ENCODE measurements at places on chromosomes 1 and 21.

DNA sequence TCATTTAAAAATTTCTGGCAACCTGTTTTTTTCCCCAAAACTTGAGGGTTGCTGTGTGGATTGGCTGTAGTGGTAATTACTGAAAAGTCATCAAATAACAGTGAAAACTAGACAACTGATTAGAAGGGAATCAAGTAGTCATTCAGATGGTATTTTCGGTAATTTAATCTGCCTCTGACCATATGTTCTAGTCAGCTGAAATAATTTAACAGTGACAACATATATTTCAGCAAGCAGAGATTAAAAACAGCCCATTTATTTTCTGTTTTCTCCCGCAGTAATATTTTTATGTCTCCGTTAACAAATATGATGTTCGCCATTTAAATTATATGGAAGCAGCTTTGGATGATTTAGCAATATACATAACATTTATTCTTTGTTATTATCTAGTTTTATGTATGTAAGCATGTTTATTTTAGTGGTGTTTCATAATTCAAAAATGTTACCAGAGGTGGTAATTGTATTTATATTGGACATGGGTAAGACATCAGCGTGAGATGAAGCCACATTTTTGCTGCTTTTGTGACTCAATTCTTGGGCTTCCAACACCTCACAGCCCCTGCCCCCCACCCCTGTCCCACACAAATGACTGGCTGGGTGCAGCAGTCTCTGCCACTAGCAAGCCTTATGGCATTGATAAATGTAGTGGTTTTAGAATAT, 104.4 kb downstream of the GALNT2 start:
- DNase-seq = no peak

DNA sequence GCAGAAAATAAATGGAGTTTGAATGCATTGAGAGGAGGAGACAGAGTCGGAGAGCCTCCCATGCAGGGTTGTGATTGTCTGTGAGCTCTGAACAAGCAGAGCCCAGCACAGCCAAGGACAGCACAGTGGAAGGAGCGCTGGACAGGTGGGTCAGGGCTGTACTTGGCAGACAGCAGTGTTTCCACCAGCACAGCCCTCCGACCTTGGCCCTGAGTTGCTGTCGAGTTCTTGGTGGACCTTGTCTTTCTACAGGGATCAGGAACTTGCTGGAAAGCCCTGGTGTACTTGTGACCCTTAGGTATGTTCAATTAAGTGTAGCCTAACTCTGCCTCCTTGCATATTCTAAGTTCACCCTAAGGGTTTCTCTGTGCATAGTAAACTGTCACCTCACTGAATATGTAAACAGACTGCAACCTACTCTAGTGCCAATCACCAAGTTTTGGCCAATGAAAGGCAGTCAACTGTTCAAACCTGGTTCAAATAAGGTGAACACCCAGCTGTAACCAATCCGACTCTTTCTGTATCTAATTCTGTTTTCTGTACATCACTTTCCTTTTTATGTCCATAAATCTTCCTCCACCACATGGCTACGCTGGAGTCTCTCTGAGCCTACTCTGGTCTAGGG, 86.6 kb upstream of the SLC25A33 start:
- DNase-seq = no peak

GRCh38 chr1:19704247-19705113, 39.8 kb downstream of the HTR6 start:
- no peak for DNase-seq

DNA sequence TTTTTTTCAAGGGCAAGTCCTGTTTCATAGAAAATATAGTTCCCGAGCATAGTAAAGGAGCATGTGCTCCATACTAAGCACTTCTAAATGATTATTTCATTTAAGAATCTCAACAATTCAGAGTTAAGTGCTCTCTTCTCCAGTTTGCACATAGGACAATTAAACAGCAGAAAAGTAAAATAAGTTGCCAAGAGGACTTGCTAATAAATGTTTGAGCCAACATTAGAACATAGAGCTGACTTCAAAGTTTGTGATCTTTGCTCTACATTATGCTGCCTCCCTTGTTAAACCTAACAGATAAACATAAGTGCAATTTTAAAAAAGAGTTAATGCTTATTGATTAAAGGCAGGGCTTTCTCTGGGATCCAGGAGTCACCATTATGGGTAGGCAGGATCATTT, 23.8 kb upstream of the RAP1A start:
- no peak for DNase-seq

GRCh38 chr21:37647781-37648180, 268.5 kb downstream of the KCNJ6 start:
- no peak for DNase-seq

DNA sequence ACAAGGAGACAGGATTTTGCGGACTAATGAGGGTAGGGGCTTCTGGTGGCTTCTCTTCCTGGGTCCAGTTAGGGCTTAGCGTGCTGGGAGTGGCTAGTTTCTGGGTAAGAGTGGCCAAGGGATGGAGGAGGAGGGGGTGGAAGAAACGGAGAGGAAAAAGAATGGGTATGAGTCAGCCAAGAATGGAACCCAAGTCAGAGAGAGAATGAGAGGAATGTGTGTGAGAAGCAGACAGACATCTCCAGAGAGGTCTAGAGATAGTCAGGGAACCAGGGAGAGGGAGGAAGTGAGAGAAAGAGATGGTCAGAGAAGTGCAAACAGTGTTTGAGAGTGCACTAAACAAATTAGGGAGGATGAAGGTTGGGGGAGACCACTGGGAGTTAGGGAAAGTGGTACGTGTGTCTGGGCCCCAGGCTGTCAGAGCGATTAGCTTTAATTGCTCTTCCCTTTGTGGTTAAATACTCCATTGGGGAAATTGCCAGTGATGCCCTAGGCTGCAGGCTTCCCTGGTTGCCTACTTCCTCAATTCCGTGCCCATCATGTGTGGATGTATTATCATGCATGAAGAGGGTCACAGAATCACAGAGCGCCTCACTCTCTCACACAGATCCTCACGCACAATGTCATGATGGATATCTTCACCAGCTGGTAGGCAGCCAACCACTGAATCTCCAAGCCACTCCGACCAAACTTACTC, 1.4 kb downstream of the PEA15 start:
- DNase-seq = no peak
